Stimulated activated CD8-positive, alpha-beta memory T cell treated with anti-CD3 and anti-CD28 coated beads, Interleukin-15, amount 100 ng/mL, for 24 hours (primary cell): ENCODE measurements at places on chromosomes 2 and 18.

DNA sequence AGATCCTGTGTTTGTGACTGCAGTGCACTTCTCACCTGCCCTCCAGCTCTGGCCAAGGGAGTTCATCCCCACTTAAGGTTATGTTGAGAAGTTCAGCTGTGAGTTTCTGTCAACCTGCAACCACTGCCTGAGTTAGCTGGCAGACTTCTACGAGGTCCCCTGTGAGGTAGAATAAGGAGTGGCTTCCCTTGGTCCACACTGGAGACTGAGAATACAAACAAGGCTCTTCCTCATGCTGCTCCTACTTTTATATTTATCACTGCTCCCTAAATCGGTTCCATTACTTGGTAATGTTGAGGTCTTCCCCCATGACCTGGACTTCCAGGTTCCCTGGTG, 353.2 kb upstream of the CWC22 start:
- DNase-seq: no peak

GRCh38 chr2:145080426-145080825, 560.5 kb upstream of the ZEB2 start:
- no peak for DNase-seq

DNA sequence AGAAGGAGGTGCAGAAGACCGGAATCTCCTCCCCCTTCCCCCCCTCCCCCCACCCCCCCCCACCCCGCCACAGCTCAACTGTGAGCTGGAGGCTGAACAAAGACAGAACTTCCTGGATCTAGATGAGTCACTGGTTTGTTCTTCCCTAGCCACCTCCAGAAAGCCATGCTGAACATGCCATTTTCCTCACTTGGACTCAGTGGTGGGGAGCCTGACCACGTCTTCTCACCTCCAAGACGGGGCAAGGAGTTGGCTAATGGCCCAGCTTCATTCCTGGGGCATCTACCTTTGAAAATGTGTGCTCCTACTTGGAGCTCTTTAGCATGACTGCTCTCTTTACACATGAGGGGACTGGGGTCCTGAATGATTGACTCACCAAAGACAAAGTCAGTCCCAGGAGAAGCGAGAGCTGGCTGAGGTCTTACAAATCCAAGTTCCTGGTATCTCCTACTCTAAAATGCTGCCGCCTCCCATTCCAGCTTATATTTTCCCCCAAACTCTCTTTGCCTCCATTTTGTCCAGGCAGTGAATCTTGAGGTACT, 22.6 kb upstream of the FZD5 start:
- no peak for DNase-seq

DNA sequence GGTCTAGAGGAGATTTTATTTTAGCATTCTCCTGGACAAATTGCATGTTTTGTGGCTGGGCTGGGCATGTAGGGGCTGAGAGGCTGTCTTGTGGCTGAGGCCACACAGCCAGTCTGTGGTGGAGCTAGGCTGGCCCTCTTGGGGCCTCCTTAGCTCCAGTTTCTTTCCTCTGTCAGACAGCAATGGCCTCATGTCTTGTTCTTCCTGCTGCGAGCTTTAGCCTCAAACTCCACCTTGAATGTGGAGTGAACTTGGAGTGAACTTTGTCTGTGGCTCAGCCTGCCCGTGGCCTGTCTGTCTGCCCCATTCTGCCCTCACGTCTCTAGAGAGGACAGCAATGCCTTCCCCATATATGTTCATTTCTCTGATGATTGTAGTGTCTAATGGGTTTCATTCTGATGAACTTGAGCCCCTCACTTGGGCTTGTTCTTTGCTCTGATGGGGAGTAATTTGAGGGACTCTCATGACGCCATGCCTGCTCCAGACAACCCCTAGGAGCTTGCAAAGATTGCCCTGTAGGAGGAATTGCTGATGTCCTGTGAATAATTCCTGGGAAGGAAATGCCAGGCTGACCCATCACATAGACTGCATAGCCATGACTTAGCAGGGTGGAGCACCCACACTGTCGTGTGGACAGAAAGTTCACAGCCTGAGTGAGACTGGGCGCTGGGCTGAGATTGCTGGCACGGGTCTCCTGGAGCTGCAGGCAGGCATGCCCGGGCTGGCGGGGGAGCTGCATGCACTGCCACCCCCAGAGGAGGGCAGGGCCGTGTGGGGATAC, 42.6 kb downstream of the ASAP2 start:
- DNase-seq: no peak

- no peak for DNase-seq
Measured at GRCh38 chr2:239594019-239594771, 193.4 kb upstream of the HDAC4 start.

- DNase-seq: no peak
Measured at GRCh38 chr2:30894498-30895119, 87.4 kb upstream of the CAPN13 start.

GRCh38 chr2:74881626-74882298, 47.8 kb downstream of the HK2 start:
- DNase-seq: no peak

- DNase-seq: no peak
Measured at GRCh38 chr2:140892436-140892835, 1238.4 kb downstream of the LRP1B start.

- no peak for DNase-seq
Measured at GRCh38 chr2:27815860-27816438, 44.4 kb downstream of the MRPL33 start.

- DNase-seq: no peak
Measured at GRCh38 chr18:4455113-4455811, at the start of gene DLGAP1. DLGAP1 (minus strand) TSS chr18:4455307.

- no peak for DNase-seq
Measured at GRCh38 chr2:197235711-197236110, 74.9 kb downstream of the ANKRD44 start.

DNA sequence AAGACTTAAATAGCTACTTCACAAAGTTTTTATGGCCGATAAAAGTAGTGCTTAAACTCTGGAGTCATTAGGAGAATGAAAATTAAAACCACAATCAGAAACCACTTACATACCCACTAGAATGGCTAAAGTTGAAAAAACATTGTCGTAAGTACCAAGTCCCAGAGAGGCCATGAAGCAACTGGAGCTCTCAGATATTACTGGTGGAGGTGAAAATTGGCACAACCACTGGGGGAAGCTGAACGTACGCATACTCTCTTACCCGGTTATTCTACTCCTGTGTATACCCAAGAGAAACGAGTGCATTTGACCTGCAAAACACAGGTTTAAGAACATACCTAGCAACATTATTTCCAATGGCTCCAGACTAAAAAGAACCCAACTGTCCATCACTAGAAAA, 76.5 kb upstream of the TMEM247 start:
- DNase-seq: no peak

GRCh38 chr2:102172745-102173144, 14.1 kb upstream of the IL1RL2 start:
- DNase-seq: no peak

DNA sequence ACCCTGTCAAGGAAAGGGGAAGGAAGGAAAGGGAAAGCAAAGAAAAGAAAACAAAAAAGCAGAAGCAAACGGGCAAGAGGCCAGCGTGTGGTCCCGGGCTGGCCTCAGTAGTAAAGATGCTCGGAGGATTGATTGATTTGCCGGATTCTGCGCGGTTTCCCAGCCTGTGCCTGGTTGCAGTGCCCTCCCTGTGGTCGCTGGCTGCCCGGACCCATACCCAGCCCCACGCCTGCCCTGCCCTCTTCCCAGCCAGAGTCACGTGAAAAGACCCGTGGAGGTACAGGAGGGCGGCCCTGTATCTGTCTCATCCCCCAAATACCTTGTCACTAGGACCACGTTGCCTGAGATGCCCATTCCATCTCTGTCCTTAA, 55.1 kb upstream of the IMP4 start:
- DNase-seq: no peak

- DNase-seq: no peak
Measured at GRCh38 chr2:186540941-186541340, 48.9 kb upstream of the ITGAV start.

GRCh38 chr2:121043827-121044222, 241.2 kb downstream of the TFCP2L1 start:
- DNase-seq: no peak

- no peak for DNase-seq
Measured at GRCh38 chr2:73020657-73021370, 50.7 kb downstream of the SFXN5 start.

DNA sequence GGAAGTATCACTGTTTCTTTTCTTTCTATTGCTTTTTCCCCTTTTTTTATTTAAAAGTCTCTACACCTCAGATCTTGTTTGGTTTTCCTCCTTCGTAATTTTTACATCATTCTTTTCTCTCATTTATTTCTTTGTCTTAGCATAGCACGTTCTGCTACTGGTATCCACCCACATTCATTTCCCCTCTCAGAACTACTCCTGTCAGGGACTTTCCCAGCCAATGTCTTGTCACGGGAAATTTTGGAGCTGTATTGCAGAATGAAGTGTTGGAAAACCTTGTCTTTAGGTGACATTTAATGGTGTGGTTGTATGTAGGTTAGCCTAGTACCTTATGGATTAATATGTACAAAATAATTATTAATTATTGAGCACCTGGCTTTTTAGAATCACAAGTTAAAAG, 34.0 kb downstream of the TTLL4 start:
- no peak for DNase-seq

GRCh38 chr18:48292782-48293424, 116.3 kb downstream of the ZBTB7C start:
- DNase-seq: no peak

- no peak for DNase-seq
Measured at GRCh38 chr2:74205113-74205512, 6.7 kb downstream of the MTHFD2 start.

GRCh38 chr2:25226827-25227226, 58.4 kb upstream of the POMC start:
- DNase-seq: no peak

DNA sequence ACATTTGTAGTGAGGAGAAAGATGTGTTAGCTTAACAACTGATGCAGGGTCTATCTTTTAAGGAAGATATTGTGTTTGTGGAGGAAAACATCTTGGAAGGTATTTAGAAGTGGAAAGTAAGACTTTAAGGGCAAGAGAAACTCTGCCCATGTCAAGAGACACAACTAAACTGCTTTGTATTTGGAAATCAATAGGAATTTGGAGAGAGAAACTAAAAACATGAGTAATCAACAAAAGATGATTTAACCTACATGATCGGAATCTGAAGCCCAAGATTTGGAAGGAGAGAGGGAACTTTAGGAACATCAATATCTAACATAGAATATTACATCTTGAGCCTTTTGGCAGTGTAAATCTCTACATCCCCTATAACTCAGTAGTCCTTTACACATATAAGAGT, 184.2 kb upstream of the COL3A1 start:
- no peak for DNase-seq

GRCh38 chr2:101124643-101125366, 26.4 kb downstream of the TBC1D8 start:
- no peak for DNase-seq

DNA sequence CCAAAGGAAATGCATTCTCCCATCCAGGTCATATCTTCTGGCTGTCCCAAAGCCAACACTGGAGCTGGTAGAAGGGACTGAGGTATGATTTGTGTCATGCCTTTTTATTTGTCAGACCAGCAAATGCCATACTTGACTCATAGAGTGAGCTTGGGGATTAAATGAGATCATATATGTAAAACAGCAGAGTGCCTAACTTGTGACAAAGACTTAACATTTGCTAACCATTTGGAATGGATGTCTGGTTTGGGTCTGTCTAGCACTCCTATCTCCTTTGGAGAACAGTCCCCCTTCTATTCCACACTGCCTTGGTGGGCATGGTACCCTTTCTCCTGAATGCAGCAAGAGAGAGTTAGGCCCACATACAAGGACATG, 128.5 kb upstream of the LGALSL start:
- DNase-seq: no peak

DNA sequence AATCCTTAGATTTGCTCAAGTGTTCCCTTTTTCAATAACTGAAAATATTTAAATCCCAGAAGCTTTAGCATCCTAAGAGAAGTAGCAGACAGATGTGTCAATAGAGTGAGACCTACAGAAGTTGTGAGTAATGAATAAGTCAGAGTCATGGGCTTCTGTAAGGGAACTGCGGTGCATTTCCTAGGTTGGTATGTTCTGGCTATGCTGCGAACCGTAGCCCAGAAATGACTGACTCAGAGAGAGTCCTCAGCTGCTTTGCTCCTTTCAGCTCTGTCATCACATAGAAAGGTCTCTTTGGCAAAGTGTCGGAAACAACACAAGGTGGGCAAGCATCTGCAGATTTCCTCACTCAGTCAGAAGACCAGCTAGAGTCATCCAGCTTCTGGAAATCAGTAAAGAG, 297.1 kb downstream of the ARHGAP15 start:
- DNase-seq: no peak

DNA sequence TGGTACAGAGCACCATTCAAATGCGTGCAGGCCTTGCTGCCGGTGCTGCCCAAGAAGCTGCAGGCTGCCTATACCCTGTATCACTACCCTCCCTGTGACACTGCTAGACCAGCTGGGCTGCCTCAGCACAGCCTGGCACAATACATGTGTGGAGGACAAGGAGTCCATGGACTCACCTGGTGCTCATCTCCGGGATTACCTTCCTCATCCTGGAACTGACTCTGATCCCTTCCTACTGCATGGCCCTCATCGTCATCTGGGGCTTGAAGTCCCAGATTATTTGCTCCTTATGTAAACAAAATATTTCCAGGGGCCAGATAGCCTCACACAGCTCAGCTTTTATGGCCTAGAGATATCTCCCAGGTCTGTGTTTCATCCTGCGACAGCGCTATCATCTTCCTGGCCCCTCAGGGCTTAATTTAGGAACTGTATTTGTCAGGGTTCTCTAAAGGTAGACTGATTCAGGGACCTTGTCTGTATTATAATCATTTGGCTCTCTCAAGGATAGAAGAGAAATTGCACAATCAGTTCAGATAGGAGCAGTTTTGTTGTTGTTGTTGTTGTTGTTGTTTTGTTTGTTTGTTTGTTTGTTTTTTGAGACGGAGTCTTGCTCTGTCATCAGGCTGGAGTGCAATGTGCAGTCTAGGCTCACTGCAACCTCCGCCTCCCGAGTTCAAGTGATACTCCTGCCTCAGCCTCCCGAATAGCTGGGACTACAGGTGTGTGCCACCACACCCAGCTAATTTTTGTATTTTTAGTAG, 42.9 kb downstream of the WDR75 start:
- no peak for DNase-seq

GRCh38 chr18:40469316-40469715, 1485.7 kb upstream of the PIK3C3 start:
- no peak for DNase-seq

GRCh38 chr2:146893500-146894041, 951.3 kb upstream of the ACVR2A start:
- DNase-seq: no peak

- DNase-seq: no peak
Measured at GRCh38 chr2:42787424-42787787, 5.0 kb downstream of the HAAO start.

- DNase-seq: no peak
Measured at GRCh38 chr2:239000089-239000488, 152.2 kb downstream of the TWIST2 start.

- DNase-seq: no peak
Measured at GRCh38 chr2:182391443-182391842, 35.4 kb downstream of the PDE1A start.

GRCh38 chr2:216517447-216518225, 19.0 kb downstream of the RPL37A start:
- DNase-seq: no peak

DNA sequence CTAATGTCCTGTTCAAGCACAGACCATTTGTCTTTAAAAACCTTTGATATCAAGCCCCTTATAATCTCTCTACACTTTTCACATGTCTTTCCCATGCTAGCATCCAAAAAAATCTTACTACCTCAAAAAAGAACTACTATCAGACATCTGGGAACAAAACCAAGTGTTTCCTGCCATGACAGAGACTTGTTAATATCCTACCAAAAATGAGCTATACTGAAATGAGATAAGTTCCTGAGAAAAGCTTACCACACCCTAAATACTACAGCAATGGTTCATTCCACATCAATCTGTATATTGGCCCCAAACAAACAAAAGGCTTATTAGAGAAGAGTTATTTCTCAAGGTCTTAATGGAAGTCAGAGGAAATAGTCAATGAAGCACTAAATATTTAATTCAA, 230.1 kb downstream of the DYM start:
- DNase-seq: no peak
